ENCODE measurements at places on chromosomes 12 and 14. TPM values are rescaled to one million over a fixed set of nuclear protein-coding genes. Genes with fewer than 3 reads are reported as not detected.

Gene KIF26A
- total RNA-seq: 6.3 TPM

Gene AICDA
- not detected for total RNA-seq

Gene GALNT9
- total RNA-seq: 0.52 TPM

Gene HCAR2
- 1.6 TPM for total RNA-seq

Gene LHX5
- not detected for total RNA-seq

Gene CCDC88C
- 9.4 TPM for total RNA-seq

Gene PTPN6
- 7.8 TPM for total RNA-seq

Gene PSMB11
- total RNA-seq: not detected

Gene OR4E2
- total RNA-seq: not detected

Gene CALCOCO1
- total RNA-seq: 49.1 TPM

Gene B4GALNT3
- 4.2 TPM for total RNA-seq
